ENCODE measurements at places on chromosomes 12 and 14.

DNA sequence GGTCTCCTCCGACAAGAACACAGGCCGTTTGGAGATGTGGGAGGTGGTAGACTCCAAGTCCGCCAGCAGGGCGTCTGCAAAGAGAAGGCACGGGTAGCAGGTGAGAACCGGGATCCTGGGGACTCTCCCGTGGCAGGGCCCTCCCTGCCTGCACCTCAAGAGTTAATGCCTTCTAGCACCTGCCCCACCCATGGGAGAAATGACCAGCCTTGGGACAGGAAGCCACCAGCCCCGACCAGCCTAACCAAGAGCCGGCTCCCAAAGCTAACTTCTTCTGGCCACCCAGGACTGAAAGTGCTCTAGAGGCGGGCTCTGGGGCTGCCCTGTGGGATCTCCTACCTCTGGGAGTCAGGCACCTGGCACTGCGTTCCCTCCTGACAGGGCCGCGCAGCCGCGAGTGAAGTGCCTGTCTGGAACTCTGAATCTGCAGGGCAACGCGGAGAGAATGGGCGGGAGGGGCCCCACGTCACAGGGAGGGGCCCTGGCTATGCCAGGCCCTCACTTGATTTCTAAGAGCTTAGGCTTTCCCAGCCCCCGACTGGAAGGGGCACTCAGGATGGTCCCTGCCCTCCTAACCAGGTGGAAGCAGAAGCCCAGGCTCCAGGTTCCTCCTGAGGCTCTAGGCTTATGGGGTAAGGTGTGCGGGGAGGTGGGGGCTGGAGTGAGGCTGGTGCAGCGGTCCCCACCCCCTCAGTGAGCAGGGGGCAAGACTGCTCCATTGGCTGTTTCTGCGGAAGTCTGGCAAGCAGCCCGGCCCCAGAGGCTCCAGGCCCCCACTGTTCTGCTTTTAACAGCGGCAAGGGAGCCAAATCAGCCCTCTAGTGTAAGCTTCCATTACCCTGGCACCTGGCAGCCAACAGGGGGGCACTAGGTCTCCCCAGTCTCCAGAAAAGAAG lies 23.6 kb upstream of the RPLP0 start:
- DNase-seq: peak; percentile 96

DNA sequence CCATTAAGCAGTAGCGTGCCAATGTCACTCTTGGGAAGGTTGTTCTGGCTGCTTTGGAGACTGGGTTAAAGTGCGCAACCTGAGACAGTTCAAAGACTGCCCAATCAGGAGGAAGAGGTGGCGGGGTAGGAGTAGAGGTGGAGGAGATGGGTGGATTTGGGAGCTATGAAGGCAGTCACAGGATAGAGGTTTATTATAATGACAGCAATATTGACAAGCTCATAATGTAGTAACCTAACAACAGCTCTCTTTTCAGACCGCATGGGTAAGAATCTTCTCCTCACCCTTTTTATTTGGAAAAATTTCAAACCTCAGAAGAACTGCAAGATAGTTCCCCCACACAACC lies 5.3 kb upstream of the PSMD9 start:
- DNase-seq: no peak

DNA sequence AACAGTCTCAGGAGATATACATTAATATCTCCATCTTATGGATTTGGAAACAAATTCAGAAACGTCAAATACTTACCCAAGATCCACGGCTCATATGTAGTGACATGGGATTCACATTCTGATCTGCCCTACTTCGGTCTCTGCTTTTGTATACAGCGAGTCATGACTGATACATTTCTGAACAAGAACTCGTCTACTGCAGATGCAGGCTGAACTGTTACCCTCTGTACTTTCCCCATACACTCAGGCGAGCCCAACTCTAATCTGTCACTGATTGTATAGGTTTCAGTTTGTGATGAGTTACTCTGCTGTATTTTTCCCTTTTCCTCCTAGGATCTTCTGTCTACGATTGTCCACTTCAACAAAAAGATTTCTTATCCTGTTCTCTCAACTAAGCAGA lies 441.6 kb downstream of the CCDC91 start:
- no peak for DNase-seq

- DNase-seq: no peak
These were observed 5.6 kb downstream of the TRMT61A start for GRCh38 chr14:103534576-103535061.

- no peak for DNase-seq
These were observed 266.5 kb downstream of the PAWR start for GRCh38 chr12:79424109-79424721.

DNA sequence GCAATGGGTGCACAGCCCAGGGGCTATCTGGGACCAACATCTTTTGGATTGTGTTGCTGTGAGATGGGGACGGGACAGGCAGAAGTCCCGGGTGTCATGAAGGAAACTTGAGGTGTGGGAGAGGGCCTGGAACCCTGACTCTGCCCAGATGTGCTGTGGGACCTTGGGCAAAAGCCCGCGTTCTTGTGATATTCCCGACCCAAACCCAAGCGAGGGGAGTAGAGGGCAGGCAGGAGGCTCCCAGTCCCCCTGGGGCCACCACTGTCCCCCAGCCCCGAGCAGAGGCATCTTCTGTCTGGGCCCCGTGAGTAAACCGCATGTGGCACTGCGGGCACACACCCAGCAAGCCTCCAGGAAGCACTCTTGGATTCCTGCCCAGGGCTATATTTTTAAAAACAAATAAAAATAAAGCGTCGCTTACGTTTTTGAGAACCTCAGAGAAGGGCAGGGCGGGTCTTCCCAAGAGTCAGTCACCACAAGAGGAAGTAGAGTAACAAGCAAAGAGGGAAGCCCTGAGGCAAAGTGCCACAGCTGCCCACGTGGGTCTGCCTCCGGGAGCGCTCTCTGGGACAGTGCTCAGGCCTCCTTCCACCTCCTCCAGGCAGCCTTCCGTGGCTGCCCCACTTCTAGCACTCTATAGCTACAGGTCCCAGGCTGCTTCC lies 39.5 kb downstream of the BEGAIN start:
- no peak for DNase-seq

Measured in NCI-H1105 (cell line).